NCI-H1105 (cell line): ENCODE measurements at places on chromosomes 3 and 15.

- DNase-seq = no peak
Observed at GRCh38 chr3:41819236-41819635, 142.7 kb downstream of the ULK4 start.

DNA sequence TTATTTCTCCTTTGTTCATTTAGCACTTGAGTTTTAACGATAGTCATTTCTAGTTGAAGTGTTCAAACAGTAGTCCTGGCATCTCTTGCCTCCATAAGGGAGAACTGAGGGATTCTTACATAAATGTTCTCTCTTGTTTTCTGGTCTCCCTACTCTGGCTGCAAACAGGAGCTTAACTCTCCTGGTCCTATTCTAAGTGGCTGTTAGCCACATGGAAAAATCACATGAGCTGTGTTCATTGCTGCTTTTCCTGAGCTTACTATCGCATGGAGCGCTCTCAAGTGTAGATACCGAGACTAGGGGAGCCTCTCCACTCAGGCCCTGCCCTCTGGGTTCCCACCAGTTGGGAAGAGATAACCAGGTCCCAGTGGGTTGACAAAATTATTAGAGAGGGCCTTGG, 403.1 kb upstream of the TPM1 start:
- no peak for DNase-seq

DNA sequence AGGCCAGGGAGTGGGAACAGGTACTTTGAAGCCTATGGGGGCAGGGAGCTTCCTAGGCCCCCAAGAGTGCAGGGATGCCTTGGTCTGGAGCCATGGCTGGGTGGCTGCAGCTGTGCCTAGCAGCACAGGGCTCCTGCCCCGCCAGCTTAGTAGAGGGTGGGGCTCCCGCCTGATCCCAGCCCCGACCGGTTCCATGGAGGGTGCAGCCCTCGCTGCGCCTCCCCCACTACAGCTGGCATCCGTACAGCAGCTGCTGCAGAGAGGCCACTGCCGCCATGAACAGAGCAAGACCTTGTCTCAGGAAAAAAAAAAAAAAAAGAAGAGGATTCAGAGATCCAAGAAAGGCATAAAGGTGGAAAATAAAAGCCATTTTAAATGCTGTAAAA, 277.2 kb downstream of the UBE2E2 start:
- no peak for DNase-seq

DNA sequence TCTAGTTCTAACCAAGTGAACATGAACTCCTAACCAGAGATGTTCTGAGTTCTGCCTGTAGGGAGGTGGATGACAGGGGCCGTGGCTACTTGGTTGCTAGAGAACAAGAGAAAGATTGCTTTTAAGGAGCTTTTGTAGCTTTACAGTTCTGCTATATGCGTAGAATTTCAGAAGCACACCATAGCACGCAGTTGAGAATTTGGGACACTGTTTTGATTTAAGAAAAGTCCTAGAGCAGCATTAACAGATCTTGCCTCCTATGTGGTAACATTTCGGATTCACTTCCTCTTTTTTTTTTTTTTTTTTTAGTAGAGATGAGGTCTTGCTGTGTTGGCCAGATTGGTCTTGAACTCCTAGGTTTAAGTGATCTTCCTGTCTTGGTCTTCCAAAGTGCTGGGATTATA, 181.7 kb downstream of the TCF12 start:
- no peak for DNase-seq

- no peak for DNase-seq
Observed at GRCh38 chr15:39084674-39085530, 496.0 kb upstream of the THBS1 start.

DNA sequence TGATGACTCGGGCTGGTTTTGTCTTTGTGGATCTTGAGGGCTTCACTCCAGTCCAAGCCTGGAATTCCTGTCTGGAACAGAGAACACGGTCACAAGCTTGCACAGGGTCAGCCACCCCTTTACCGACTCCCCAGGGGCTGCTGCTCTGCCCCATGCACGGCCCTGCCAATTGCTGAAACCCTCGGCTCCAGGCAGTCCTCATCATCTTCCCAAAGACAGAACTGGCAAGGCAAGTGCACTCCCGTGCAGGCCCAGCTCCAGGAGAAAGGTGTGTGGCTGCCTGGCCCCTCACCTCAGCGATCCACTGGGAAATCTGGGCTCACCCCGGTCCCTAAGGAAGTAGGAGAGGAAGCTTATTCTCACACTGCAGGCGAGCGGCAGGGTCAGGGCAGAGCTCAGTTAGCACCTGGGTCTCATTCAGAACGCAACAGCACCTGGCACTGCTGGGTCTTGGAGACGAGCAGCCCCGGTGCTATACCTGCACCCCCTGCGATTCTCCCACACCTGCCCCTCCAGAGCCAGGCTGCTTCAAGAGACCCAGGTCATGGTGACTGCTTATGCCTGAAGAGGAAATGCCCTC, 7.2 kb downstream of the MAP6D1 start:
- no peak for DNase-seq

DNA sequence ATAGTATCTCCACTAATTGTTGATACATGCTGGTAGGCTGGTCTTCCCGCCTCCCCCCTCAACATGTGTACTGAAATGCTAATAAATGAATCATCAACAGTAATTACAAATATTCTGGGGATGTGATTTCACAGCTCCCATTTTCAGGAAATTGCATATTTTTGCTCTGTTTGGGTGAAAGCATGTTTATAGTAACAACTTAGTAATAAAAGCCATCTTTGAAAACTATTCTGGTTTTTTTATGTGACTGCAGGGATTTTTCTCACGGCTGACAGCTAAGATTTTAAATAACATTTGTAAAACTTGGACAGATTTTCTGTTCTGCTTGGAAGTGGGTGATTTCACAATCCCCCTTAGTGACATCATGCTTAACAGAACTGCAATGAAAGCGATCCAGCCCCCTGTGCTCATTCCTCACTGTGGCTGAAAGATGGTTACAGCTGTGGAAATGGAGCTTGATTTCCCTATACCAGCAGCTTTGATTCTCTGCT, 25.6 kb upstream of the FAM174B start:
- DNase-seq = no peak

GRCh38 chr3:146501752-146502151, 32.4 kb upstream of the PLSCR2 start:
- no peak for DNase-seq

DNA sequence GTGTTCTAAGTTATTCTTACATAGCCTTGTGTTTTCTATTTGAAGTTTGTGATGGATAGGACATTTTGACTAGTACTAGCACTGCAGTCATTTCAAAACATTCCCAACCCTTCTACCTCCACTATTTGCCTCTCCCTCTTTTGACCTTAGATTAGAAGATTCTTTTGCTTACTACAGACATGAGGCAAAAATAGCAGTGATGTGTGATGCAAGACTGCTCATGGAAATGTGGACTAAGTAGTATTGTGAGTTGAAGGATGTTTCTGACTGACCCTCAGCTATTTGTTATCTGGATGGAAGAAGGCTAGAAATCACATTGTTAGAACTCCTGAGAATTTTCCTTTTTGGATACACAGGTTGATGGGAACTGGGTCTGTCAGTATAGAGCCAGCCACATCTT, 45.9 kb downstream of the ATP2C1 start:
- DNase-seq = no peak

DNA sequence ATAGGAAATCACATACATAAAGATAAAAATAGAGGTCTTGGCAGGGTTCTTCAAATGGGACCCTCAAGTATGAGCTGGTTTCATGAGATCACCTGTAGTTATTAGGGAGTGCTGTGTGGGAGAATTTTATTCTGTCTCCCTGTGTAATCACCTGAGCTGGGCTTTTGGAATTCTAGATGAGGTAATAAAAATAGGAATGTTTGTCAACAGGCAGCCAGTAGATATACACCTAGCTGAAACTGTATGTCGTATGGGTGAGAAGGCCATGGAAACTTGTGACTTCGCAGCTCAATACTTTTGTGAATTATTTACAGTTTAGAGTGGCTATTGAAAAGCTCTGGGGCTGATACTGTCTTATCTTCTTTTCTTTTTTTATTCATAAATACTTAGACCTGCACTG, 40.5 kb upstream of the PLCL2 start:
- DNase-seq = no peak

- no peak for DNase-seq
Observed at GRCh38 chr15:70453238-70453637, 310.1 kb downstream of the UACA start.

DNA sequence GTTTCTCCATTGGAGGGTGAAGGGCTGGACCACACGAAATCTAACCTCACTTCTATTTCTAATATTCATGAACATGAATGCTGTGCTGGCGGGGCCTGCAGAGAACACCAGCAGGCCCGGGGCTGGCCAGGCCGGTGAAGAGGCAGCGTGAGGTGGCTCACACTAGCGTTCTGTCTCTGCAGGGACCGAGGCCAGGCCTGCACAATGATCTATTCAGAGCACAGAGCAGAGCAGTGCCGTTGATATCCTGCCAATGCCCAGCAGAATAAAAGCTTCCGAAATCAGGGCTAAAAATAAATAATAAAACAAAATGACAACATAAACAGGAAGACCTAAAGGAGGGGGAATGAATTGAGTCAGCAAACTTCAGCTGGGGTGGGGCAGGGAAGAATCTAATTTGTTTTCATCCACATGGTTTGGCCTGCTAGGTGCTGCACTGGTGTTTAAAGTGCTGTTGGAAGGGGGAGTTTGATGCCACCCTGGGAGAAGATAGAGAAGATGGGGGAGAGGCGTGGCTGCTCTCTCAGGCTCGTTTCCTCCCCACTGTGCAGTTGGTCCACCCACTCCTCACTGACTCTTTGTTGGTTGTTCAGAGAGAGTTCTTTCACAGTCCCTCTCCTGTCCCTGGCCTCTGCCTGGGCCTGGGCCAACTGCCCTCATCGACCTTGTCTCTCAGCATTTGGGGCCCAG, 837.1 kb downstream of the AGBL1 start:
- DNase-seq = no peak

GRCh38 chr3:194532591-194532990, 45.8 kb upstream of the ATP13A3 start:
- DNase-seq = no peak

- no peak for DNase-seq
Observed at GRCh38 chr3:55807210-55807609, 320.1 kb upstream of the WNT5A start.

DNA sequence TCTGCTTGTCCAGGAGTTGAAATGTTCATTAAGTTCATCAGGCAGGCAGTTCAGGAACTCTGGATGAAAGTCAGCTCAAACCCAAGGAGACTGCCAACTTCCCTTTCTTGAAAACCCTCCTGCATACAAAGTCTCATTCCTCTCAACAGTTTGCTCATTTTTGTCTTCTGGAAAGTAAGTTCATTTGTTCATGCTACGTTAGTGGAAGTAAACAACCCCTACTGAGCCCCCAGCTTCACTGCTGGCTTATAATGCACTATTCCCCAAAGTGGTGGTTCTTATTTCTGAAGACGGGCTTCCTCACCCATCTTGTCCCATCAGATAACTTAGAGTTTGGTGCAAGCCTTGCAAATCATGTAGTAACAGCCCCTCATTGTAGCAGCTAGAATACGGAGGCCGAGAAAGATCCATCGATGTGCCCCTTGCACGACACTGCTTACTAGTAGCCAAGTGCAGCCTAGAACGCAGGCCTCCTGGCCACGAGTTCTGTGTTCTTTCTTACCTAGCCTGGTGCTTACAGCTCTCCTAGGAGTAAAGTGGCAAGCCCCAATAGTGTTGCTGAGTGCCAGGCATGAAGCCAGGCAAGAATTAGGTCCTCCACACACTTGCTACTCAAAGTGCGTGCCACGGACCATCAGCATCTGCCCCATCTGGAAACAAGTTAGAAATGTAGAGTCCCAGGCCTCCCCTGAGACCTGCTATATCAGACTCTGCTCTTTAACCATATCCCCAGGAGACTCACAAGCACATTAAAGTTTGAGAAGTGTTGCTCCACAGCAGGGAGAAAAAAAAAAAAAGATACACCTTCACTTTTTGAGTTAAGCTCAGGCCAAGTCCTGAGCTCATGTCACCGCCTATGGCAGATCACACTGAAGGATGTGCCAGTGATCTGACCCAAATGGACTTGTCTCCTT, 82.5 kb downstream of the RFTN1 start:
- no peak for DNase-seq

DNA sequence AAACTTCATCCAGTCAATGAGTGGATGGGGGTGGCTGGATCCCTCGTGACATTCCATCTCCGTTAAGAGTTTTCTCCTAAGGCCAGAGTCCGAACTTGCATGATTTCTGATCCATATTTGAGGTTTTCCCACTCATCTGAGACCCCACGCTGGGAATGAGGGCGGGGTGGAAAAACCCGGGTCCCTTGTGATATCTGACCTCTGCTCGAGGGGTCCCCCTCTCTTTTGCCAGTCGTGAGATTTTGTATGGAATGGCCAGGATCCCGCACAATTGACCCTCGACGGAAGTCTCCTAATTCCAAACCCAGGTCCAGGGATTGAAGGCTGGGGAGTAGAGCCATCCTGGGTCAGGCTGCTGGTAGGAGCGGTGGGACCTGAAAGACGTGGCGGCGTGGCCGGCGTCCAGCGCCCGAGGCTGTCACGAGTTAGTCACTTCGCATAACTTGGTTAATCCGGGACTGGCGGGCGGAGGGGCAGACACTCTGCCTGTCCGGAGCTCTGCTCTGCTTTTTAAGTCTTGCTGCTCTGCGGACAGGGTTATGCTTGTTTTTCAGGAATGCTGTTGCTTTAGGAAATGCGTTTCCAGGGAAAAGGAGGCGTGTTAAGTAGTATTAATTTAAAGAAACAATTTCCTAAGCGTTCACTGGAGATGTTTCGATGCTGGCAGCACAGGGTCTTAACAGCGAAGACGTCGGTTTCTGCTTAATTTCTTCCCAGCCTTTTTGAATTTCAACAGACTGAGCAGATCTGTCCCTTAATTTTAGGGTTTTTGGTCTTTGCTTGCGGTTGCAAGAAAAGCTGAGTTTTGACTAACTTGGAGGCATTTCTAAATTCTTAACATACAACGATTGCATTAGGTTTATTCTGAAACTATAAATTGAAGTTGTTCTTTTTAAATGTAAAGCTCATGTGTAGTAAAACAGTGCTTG, 69.7 kb upstream of the LRRFIP2 start:
- DNase-seq = no peak

GRCh38 chr15:55222588-55222987, 25.8 kb upstream of the RSL24D1 start:
- no peak for DNase-seq

DNA sequence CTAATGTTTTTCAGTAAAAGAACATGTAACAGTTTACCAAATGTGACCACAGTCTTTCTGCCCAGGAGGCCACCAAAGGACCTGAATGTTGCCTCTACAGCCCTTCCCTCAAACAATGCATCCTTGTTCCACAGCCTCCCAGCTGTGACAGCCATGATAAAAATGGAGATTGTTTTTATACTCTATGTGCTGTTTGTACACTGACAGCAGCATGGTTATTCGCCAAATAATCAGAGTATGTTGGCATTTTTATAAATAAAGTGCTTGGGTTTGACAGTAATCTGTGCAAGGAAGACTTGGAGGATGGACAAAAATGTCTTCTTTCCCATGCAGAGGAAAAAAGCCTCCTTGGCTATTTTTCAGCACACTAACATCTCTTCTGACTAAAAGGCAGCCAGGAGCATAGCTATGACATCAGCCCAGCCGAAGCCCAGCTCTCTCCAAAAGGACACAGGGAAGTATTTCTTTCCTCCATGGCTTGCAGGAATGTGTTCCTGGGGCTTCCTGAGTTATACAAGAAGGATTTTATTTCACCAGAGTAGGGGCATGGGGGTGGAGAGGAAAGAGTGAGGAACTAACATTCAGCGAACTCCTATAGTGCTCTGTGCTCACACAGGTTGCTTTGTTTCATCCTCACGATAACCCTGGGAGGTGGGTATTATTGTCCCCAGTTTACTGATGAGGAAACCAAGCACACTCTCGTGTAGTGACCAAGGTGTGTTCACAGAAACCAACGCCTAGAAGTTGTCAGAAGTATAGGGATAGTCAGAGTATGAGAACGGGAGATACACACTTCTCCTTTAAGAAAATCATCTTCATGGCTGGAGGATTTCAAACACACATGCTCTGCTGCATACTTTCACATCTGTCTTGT, 339.7 kb downstream of the MECOM start:
- DNase-seq = no peak

- DNase-seq = no peak
Observed at GRCh38 chr3:43028678-43029490, 49.8 kb downstream of the GASK1A start.
